ENCODE measurements at places on chromosomes 1 and 21. TPM values are rescaled to one million over a fixed set of nuclear protein-coding genes. Genes with fewer than 3 reads are reported as not detected.

Gene LSM10
- total RNA-seq, result 9.2 TPM

Gene HTR6
- total RNA-seq, result not detected

Gene ITPKB
- total RNA-seq, result 7.7 TPM

Gene SPATA46
- total RNA-seq, result not detected

Gene SPATA45
- total RNA-seq, result not detected

Gene LCE6A
- not detected for total RNA-seq

Gene JUN
- total RNA-seq, result 89.9 TPM

Gene SAMSN1
- not detected for total RNA-seq

Gene CACHD1
- total RNA-seq, result 4.4 TPM

Gene CCDC190
- not detected for total RNA-seq

Gene SUSD4
- total RNA-seq, result not detected

Gene LAX1
- total RNA-seq, result not detected

Gene TINAGL1
- 0.39 TPM for total RNA-seq

Gene NOTCH2
- 271 TPM for total RNA-seq

Gene PTCH2
- total RNA-seq, result 0.20 TPM

Gene OVAAL
- not detected for total RNA-seq

Gene SPOCD1
- 39.7 TPM for total RNA-seq

Gene NTRK1
- 0.20 TPM for total RNA-seq

Gene LDLRAD2
- not detected for total RNA-seq

Gene KRTAP13-2
- total RNA-seq, result not detected

Gene KRTAP19-2
- total RNA-seq, result not detected
